ENCODE measurements at places on chromosomes 5 and 9. TPM values are rescaled to one million over a fixed set of nuclear protein-coding genes. Genes with fewer than 3 reads are reported as not detected.

The FOXD4L6 gene
- not detected for total RNA-seq

GRCh38 chr5:165030971-165031370, 1525.6 kb downstream of the MAT2B start:
- H3K4me1 ChIP-seq, result no peaks in the 10 kb centered on the region
- DNase-seq, result no peak
- no peaks in the 10 kb centered on the region for H3K27me3 ChIP-seq
- no peak overlapping the region for H3K4me3 ChIP-seq
- no peaks in the 10 kb centered on the region for H3K36me3 ChIP-seq

DNA sequence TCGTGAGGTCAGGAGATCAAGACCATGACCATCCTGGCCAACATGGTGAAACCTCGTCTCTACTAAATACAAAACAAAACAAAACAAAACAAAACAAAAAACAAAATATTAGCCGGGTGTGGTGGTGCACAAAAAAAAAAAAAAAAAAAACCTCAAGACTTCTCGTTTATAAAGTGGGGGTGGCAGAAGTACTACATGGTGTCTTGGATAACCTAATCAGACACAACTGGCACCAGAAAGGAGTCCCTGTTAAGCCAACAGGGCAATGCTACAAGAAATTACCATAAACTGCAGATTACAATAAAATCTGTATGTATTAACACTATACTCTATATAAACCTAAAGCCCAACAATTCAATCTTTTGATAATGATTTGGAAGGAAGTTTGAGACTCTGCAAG, 50.0 kb downstream of the SERINC5 start:
- H3K27ac ChIP-seq, result no peak overlapping the region
- no peaks in the 10 kb centered on the region for H3K27me3 ChIP-seq
- H3K4me3 ChIP-seq, result no peak overlapping the region
- no peaks in the 10 kb centered on the region for H3K36me3 ChIP-seq
- no peaks in the 10 kb centered on the region for H3K4me1 ChIP-seq

The RETREG1 gene
- 252 TPM for total RNA-seq

The AGXT2 gene
- total RNA-seq, result not detected

DNA sequence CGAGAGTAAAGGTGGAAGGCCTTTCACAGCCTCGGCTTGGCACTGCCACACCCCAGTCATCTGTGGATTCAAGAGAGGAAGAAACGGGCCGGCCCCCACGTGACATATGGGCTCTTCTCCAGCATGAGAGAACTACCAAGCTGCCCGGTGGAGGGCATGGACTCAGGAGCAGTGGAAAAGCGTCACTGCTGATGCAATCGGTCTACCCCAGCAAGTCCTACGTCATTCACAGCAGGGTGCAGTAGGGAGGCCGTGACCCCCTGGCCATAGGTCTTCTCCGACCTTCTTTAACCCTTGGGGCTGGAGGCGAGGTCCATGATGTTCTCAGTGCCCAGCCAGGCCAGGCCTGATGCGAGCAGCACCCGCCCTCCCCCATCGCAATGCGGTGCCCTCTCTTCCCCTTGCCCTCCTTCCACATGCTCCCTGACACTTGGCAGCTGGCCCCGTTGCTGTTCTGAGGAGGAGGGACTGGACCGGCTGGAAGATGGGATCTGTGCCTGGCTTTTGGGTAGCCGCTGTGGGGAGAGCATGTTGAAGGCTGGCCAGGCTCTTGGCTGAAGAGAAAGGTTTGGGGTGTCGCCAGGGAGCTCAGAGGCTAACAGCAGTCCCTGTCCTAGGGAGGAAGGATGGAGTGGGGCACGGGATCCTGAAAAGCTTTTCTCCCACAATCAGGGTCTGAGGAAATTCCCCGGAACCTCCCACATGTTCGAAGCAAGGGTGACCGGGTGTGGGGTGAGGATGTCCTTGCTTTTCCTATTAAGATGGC, 89.8 kb downstream of the LIFR start:
- H3K4me1 ChIP-seq, result peaks cover 70% of the 10 kb centered on the region
- peak; percentile 96 for DNase-seq
- peak overlapping the region; percentile 98 for H3K27ac ChIP-seq
- no peaks in the 10 kb centered on the region for H3K36me3 ChIP-seq
- no peaks in the 10 kb centered on the region for H3K27me3 ChIP-seq

The SPINK6 gene
- total RNA-seq, result not detected

GRCh38 chr5:91076138-91076537, 307.0 kb downstream of the ARRDC3 start:
- no peak for DNase-seq
- H3K4me3 ChIP-seq, result no peak overlapping the region
- H3K36me3 ChIP-seq, result no peaks in the 10 kb centered on the region

- DNase-seq, result no peak
- H3K27me3 ChIP-seq, result no peaks in the 10 kb centered on the region
- H3K36me3 ChIP-seq, result no peaks in the 10 kb centered on the region
- H3K4me3 ChIP-seq, result no peak overlapping the region
Measured at GRCh38 chr9:95213117-95213516, 104.4 kb downstream of the FANCC start.

The WHRN gene
- total RNA-seq, result 0.15 TPM

DNA sequence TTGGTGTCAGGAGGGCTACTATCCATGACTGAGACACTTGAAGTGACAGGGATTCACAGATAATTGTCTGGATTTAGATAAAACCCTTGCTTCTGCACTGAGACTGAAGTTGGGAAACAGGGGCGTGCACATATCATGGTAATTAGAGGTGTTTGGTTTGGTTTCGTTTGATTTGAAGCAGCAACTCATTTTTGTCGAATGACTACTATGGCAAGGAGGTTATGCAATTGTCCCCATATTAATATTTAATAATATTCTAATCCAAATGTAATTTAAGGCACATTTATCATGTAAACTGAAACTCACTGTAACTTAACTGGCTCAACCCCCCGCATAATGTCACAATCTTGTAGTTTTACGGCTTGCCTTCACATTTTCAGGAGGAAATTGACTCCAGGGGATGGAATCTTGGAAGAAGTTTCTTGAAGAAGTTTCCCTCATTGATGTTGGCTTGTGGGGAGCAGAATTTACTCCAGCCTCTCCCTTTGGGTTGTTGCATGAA, 12.5 kb downstream of the ZNF366 start:
- H3K27me3 ChIP-seq, result no peaks in the 10 kb centered on the region
- H3K4me3 ChIP-seq, result no peak overlapping the region
- no peak for DNase-seq

The SLC6A18 gene
- not detected for total RNA-seq

GRCh38 chr9:113503131-113503541, 39.6 kb downstream of the RGS3 start:
- no peaks in the 10 kb centered on the region for H3K27me3 ChIP-seq
- no peaks in the 10 kb centered on the region for H3K4me1 ChIP-seq
- H3K36me3 ChIP-seq, result peaks cover 3% of the 10 kb centered on the region

The CHSY3 gene
- total RNA-seq, result 2.9 TPM

The CDKN2B-AS1 gene
- not detected for total RNA-seq

The HAVCR1 gene
- total RNA-seq, result not detected

Data from psoas muscle (tissue), 8 donors.